Stimulated activated naive CD8-positive, alpha-beta T cell treated with anti-CD3 and anti-CD28 coated beads, Interleukin-15, Interleukin-2, amounts not matched to agents 100 U/mL and 50 U/mL, for 24 hours (primary cell): ENCODE measurements at places on chromosomes 4 and X.
A peak's percentile ranks its signal among the peaks of the same experiment; 100 is the strongest.

DNA sequence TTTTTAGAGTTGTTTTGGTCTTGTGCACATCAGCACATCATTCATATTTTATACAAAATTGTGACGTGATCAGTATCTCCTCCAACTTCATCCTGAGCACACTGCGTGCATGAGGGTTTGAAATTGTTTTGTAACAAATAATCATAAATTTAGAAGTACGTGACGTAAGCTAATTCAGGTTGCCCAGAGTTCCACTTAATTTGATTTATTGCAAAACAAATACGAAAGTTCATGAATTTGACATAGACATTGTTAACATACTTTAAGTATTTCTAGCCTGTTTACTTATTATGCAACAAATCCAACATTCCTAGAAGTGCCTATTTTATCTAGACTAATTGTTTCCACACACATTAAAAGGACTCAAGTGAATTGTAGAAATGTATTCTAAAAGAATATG is 48.3 kb downstream of the MAP7D3 start:
- DNase-seq, result no peak

DNA sequence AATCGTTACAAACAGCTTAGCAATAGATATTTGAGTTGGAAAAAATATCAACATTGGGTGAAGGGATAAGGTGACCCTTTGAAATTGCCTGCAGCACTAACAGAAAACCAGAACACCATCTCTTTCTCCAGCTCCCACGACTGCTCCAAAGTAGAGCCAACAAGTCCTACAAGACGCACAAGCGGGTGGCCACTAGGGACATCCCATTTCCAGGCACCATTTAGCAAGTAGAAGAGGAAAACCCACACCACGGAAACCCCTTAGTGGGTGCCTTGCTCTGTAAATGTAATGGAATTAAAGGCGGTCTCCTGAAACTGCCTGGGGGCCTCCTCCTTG is 1.9 kb downstream of the ARHGAP6 start:
- no peak for DNase-seq

DNA sequence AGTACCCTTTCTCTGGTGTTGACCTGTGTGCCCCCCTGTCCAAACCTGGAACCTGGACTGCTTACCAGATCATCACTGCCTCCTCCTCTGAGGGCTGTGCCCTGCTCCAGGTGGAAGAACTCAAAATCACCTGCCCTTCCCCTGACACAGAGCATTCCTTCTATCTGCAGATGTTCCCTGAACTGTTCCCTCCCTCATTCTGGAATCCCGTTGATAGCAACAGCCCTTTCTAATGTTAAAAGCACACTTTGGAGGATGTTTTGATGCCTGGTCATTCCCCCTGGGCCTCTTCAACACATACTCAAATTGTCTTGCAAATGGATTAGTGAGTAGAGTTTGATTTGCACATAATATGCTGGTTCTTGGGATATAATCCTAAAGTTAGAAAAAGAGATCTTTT is 225.8 kb downstream of the FGF13 start:
- no peak for DNase-seq

- DNase-seq, result no peak
These were observed 91.1 kb upstream of the KIT start for GRCh38 chr4:54566608-54567007.

DNA sequence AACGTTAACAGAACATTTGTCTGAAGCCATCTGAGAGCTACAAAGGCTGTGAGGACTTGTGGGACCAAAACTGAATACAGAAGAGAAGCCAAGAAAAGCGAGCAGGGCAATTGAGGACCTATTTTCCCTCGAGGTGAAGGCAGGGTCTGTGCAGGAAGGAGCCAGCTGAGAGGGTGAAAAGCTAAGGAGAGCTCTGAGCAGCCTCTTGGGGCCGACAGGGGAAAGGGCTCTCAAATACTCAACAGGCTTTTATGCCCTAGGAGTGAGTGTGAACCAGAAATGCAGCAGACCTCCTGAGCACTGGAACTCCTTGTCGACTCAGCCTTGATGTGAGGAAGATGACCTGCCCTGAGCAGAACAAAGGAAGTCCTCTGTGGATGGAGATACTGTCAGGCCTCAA is 54.2 kb downstream of the C4orf50 start:
- DNase-seq, result no peak

- no peak for DNase-seq
These were observed 140.6 kb downstream of the TBL1X start for GRCh38 chrX:9605484-9605883.

- DNase-seq, result no peak
These were observed 151.5 kb downstream of the PDLIM5 start for GRCh38 chr4:94603170-94603747.

- peak; percentile 37 for DNase-seq
These were observed 4.3 kb upstream of the TSPAN5 start for GRCh38 chr4:98662626-98663225.

DNA sequence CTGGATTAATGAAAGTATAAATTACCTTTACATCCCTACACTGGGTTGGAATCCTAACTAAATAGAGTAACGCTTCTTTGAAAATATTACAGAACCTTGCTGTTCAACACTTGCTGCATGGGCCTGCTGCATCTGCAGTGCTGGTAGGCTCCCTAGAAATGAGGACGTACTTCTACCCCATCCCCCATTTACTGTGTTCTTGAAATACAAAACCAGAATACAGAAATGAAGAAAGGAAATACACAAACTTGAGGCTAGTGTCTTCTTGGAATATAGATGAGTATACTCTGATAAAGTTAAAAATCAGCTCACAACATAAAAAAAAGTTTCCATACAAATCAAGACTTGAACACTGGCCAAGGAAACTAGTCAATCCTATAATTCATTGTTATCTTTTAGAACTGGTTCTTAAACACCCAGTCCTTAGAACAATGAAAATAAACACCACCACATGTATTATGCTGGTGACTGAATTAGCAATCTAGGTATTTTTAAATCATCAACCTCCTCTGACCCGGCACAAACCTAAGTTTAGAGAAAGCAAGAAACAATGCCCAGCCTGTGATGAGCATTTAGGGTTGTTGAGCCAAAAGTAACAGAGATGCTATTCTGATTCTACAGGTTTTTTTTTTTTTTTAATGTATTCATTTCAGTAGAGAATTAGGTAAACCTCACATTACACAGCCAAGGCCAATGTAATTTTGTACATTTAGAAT is 49.7 kb downstream of the ATP8A1 start:
- no peak for DNase-seq
